ENCODE measurements at places on chromosomes 3 and 15. TPM values are rescaled to one million over a fixed set of nuclear protein-coding genes. Genes with fewer than 3 reads are reported as not detected.

DNA sequence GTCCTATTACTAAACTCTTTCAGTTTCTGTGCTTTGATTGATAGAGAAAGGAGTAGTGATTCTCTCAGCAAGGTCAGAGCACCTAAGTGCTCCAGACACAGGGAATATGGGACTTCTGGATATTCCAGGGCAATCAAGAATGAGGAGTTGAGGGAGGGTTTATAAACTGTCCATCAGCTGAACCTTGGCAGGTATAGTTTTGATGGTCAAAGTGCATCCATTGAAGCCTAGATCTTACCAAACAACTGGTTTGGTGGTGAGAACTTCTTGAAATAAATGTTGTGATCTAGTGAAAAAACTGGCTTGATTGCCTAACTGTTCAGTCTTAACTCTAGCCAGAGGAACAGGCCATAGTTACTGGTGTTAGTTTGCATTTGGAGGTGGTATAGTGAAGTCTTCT is 207.0 kb upstream of the ONECUT1 start:
- no peak for DNase-seq

- DNase-seq = no peak
These were observed 13.0 kb upstream of the TF start for GRCh38 chr3:133733226-133733625.

DNA sequence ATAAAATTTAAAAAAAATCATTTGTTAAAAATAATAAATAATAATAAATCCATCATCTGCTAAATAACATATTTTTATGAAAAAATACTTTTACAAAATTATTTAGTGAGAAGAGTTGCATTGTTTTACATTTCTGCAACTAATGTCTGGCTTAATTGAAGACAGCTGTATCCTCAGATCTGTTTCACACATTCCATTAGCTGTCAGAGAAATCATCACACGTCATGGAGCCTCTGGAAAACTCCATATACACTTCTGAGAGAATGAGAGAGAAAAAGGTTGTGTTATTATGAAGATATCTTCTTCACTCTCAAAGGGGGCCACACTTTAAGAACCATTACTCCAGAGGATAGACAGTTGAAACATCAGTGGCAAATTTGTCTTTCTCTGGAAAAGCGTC is 40.8 kb downstream of the CMSS1 start:
- no peak for DNase-seq

GRCh38 chr3:138043266-138044029 is 33.5 kb downstream of the CLDN18 start:
- peak; percentile 56 for DNase-seq

DNA sequence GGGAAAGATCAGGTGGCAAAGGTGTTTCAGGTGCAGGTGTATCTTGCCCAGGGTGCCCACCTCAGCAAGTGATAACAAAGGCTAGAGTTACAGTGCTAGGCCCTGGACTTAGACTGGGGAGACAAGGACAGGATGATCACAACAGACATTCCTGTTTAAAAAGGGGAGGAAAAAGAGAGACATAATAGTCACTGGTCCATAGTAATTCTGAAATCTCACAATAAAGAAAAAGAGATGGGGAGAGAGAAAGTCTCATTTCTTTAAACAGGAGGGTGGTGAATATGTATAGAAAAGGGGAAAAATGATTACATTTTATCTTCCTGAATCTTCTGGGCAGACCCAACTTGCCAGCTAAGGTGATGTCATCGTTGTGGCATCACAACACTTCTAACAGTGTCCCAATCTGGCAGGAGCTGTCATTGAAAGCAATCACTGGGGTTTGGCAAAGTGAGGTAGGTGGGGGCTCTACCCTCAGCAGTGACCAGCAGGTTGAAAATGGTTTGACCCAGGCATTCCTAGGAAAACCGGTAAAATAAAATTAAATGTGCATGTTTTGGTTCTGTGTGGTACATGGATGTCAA is 99.5 kb downstream of the ZNF621 start:
- DNase-seq = no peak

DNA sequence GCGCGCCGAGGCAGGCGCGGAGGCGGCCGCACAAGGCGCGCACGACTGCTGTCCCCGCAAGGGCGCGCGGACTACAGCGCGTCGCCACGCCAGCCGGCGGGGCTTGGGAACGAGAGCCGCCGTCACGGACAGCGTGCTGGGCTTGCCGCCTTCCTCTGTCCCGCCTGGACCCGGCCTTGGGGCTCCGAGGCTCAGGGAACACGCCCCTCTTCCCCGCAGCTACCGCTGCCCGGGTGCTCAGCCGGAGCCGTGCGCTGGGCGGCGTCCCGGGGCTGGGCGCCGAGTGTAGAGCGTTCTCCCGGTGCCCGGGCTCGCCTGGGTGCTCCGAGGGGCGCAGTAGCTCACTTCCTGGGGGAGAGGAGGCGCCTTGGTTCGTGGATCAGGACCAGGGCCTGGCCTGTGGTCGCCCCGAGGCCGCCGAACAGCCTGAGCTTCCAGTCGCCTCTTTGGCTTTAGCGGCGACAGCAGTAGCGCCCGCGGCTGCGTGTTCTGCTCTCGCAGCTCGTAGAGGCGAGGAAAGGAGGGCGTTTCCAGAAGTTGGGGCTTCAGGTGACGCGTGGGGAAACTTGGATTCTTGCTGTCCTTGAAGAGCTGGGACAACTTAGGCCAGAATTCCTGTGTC is 226.7 kb upstream of the C2CD4B start:
- peak; percentile 61 for DNase-seq

DNA sequence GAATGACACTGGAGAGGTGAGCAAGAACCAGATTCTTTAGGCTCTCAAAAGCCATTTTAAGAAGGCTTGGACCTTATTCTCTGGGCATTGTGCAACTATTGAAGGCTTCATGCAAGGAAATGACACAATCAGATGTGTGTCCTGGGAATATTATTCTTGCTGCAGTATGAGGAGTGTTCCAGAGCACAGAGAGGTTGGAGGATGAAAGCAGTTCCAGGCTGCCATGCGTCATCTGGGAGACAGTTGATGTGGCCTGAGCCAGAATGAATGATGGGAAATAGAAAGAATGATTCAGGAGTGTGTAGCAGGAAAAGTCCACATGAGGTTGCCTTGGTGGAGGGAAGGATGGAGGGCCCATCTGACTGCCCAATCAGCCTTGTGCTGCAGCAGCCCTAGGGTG is 123.1 kb downstream of the CHCHD6 start:
- no peak for DNase-seq

DNA sequence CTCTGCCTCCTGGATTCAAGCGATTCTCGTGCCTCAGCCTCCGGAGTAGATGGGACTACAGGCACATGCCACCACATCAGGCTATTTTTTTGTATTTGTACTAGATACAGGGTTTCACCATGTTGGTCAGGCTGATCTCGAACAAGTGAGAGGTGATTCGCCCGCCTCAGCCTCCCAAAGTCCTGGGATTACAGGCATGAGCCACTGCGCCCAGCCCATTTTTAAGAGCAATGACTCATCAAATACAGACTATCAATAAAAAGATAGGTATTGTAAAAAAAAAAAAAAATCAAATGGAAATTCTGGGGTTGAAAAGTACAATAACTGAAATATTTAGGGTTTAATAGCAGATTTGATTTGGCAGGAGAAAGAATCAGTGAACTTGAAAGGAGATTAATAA is 129.0 kb downstream of the TJP1 start:
- no peak for DNase-seq

DNA sequence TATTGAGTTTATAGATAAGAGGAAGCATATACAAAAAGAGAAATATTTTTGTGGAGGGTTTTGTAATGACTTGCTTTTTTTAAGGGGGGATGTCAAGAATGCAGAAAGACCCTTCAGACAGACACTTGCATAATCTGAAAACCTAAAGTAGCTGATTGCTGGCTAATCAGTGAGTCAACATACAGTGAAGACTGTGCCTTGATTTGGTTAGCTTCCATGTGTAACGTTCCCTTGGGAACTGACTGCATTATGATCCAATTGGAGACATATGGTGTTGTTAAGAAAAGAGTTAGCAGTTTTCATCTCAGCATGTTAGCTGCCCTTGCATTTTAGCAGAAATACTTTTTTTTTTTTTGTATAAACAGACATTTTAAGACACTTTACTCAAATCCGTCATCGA is 483.2 kb downstream of the RBMS3 start:
- peak; percentile 71 for DNase-seq

GRCh38 chr3:167184511-167184910 is 195.6 kb downstream of the ZBBX start:
- DNase-seq = no peak

DNA sequence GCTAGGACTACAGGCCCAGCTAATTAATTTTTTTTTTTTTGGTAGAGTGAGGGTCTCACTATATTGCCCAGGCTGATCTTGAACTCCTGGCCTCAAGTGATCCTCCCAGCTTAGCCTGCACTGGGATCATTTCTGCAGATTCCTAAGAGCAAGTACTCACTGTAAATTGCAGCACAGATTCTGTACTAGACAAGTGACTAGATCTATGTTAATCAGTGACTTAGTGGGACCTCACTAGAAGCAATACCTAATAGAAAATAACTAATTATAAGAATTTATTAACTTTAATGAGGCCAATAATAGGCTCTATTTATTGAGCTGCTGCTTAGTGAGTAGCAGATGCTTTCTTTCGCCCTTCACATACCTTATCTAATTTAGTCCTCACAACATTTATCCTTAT is 10.6 kb upstream of the UTS2B start:
- DNase-seq = no peak

GRCh38 chr3:197874653-197875052 is 75.3 kb upstream of the RPL35A start:
- DNase-seq = no peak

GRCh38 chr3:44476181-44476611 is 1.3 kb downstream of the ZNF445 start:
- DNase-seq = peak; percentile 69

GRCh38 chr15:77944002-77944867 is 133.3 kb downstream of the TBC1D2B start:
- DNase-seq = peak; percentile 89

GRCh38 chr15:64187396-64188191 is 24.8 kb upstream of the PPIB start:
- DNase-seq = no peak

GRCh38 chr3:185200639-185201038 is 47.8 kb upstream of the C3orf70 start:
- DNase-seq = peak; percentile 33

GRCh38 chr15:92383519-92384324 is 10.0 kb upstream of the ST8SIA2 start:
- peak; percentile 3 for DNase-seq

DNA sequence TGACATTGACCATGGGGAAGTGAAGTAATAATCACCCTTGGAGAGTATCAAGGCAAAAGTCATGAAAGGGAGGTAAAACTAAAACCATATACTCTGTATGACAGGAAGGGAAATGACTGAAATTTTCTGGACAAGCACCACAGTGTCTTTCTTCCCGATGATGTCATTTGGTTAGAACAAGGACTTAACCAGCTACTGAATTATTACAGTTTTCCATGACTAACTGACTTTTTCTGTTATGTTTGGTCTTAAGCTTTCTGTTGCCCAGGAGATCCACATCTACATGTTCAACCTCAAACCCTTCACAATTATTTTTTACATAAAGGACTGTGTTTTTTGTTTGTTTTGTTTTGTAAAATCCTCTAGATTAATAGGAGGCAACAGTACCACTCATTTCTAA is 191.9 kb upstream of the IL12A start:
- peak; percentile 59 for DNase-seq

DNA sequence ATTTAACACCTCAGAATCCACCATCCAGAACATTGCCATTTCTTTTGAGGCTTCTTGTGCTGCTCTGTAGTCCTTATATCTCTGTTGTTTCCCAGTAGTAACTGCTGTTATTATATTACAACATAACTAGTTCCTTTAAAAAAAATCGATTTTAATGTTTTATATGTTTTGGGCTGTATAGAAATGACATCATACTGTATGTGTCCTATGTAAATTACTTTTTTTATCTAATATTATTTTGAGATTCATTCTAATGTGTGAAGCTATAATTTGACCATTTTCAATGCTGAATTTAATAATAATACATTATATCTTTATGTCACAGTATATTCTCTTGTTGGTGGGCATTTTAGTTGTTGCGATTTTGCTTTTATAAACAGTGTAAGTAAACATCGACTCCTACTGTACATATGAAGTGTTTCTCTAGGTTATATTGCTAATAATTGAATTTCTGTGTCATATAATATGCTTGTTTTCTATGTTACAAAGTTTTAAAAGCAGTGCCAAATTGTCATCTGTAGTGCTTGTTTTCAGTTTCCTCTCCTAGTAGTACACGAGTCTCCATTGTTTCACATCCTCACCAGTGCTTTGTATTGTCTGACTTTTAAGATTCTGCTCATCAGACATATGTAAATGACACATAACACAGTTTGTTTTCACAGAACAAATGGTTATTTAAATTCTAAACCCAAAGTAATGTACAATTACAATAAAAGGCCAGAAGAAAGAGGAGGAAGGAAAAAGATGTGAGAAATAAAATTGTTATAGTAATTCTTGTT is 172.0 kb upstream of the LRRFIP2 start:
- no peak for DNase-seq

- no peak for DNase-seq
These were observed 450.7 kb downstream of the NSUN3 start for GRCh38 chr3:94513600-94513999.

DNA sequence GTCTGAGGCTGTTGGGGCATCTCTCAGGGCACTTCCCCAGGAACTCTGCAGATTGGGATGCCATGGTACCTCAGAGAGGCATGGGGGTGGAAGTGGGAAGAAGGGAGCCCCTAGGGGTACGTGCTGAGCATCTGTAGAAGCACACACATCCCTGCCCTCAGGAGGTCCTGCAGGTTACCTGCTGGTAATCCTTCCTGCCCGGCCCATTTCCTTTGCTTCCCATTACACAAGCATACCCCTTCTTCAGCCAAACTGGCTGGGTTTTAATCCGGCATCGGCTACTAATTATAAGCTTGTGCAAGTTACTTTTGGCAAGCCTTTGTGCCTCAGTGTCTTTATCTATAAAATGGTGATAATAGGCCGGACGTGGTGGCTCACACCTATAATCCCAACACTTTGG is 3.1 kb upstream of the SMAD6 start:
- DNase-seq = no peak

GRCh38 chr15:68789534-68790241 is 31.0 kb downstream of the ANP32A start:
- peak; percentile 79 for DNase-seq

EAF2 gene
- 0.32 TPM for total RNA-seq

TMCO5A gene
- not detected for total RNA-seq

SCN11A gene
- total RNA-seq = under 0.01 TPM

ECE2 gene
- total RNA-seq = not detected

SLC28A1 gene
- total RNA-seq = not detected

WWTR1 gene
- total RNA-seq = 47.7 TPM

SUSD5 gene
- total RNA-seq = 2.2 TPM

GOLGA8S gene
- total RNA-seq = under 0.01 TPM

H1-8 gene
- not detected for total RNA-seq

MUSTN1 gene
- total RNA-seq = not detected

MGLL gene
- total RNA-seq = 82.1 TPM

SLC25A20 gene
- 20.7 TPM for total RNA-seq

TEX55 gene
- total RNA-seq = not detected
